GOT3 (cell line): ENCODE measurements at places on chromosomes 12 and 14.

- DNase-seq, result no peak
Measured at GRCh38 chr14:30078811-30079402, 151.3 kb upstream of the PRKD1 start.

GRCh38 chr14:32480337-32480736, 151.2 kb downstream of the AKAP6 start:
- no peak for DNase-seq

GRCh38 chr14:101595887-101596721, 34.8 kb downstream of the DIO3 start:
- no peak for DNase-seq

GRCh38 chr12:118357257-118358007, 15.3 kb downstream of the TAOK3 start:
- DNase-seq, result no peak

- DNase-seq, result no peak
Measured at GRCh38 chr14:85960756-85961155, 430.8 kb downstream of the FLRT2 start.

- no peak for DNase-seq
Measured at GRCh38 chr14:67483579-67484285, 4.8 kb downstream of the TMEM229B start.

GRCh38 chr12:93430280-93430679, 11.5 kb downstream of the UBE2N start:
- DNase-seq, result no peak

DNA sequence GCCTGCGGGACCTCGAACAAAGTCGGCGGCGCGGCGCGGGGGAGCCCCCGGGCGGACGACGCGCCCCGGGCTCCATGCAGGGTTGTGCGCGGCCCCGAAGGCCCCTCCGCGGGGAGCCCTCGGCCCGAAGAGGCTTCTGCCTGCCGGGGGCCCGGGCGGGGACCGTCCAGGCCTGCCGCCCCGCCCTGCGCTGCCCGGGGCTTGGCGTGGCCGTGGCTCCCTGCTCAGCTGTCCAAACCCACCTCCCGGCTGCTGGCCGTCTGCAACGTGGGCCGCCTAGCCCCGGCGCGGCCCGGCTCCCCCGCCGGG, 670 bp downstream of the DYRK2 start:
- DNase-seq, result no peak

GRCh38 chr14:91127401-91127801, 13.5 kb downstream of the DGLUCY start:
- DNase-seq, result no peak

DNA sequence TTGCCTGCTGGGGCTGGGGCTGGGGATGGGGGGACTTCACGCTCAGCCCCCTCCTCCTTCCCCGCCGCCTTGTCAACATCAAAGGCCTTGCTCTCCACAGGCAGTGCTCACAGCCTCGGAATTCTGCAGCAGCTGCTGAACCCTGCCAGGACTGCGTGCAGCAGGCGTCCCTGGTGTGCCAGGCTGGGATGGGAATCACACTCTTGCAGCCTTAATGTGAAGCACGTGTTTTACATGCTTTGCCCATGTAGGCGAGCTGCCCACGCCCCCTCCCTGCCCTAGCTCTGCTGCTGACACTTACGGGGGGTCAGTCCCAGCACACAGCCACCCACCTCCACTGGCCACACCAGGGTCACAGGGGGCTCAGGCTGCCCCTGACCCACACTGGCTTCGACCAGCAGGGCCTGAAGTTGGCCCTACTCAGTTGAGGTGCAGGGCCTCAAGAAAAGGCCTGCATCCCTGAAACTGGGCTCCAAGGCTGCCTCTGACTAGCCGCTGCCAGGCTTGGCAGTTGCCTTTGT, 276.2 kb upstream of the RTL1 start:
- DNase-seq, result no peak

DNA sequence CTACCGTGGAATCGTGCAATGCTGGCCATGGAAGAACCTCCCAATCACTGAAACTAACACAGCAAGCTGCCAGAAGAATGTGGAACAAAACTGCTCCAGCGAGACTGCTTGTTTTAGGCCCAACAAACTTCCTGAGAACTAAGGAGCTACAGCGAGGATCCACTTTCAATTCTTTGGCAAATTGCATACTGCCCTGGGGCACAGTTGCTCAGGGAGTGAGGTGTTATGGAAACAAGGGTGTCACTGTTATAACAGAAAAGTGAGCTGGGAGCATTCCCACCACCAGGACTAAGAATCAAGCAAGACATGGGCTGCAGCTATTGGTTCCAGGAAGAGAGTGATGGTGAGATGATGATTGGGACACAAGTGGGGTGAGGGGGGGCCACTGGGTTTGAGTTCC, 1606.1 kb upstream of the FLRT2 start:
- DNase-seq, result no peak

- DNase-seq, result no peak
Measured at GRCh38 chr12:27330846-27331245, 1.8 kb upstream of the BMAL2 start.

- no peak for DNase-seq
Measured at GRCh38 chr12:131331148-131331750, 377.5 kb downstream of the ADGRD1 start.

DNA sequence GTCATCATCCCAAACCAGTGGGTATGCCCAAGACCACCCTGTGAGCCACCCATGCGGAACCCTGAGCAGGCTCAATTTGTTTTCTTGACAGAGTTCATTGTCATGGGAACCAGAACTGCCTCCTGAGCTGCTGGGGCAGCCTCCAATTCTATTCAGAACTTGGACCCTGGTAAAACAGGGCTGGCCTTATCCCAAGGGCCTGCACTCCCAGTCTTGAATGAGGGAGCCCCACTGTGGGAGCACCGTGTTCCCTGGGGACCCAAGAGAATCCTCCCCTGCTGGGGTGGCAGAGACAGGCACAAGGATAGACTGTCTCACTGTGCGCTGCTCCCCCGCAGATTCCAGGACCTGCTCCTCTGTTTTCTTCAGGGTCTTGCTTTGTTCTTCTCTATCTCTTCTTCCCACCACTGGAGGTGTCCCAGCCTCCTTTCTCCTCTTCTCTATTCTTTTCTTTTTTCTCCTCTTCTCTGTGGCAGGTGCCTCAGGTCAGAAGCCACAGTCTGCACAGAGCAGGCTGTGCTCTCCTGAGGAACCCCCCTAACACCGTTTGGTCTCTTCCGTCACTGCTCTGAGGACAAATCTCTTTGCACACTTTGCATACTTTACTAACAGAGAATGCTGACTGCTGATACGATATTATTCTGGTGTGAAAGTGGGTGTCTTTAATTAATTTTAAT, 31.2 kb upstream of the CHPT1 start:
- no peak for DNase-seq

DNA sequence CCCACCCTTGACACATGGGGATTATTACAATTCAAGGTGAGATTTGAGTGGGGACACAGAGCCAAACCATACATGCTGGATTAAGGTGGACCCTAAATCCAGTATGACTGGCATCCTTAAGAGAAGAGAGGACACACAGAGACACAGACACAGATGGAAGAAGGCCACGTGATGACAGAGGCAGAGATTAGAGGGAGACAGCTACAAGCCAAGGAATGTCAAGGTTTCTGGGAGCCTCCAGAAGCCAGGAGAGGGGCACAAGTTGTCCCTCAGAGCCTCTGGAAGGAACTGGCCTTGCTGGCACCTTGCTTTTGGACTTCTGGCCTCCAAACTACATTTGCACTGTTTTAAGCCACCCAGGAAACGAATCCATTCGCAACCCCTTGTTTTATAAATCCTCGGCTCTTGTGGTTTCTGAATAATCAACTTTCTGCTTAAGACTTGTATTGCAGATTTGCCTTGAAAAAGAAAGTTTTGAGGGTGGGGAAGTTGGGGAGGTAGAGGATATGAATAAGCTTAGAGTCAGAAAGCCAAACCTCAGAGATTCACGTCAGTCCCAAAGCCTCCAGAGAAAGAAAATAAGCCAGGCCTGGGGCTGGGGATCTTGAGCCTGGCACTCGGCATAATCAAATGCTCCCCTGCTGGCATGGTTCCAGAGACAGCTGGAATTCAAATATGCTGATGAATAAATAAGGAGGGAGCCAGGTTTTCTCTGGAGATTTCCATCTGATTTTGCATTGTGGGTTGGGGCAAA, 224.2 kb upstream of the PWP1 start:
- DNase-seq, result no peak

GRCh38 chr14:71060825-71061455, 153.7 kb downstream of the PCNX1 start:
- DNase-seq, result no peak

- DNase-seq, result no peak
Measured at GRCh38 chr14:72796935-72797334, 97.0 kb downstream of the DPF3 start.

DNA sequence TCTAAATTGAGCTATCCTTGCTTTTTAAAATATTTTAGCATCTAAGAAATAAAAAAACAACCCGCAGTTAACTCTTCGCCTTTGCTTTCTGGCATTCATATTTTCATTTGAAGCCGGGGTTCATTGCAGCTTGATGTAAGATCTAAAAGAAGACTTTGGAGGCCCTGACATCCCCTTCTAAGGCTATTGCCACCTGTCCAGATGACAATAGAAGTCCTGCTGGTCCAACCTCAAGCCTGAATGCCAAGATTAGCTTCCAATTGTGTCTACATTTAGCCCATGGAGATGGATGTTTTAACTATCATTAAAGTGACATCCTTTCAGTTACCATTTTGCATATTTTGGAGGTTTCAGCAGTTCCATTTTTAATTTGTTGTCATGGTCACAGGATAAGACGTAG, 51.6 kb upstream of the ATP2A2 start:
- DNase-seq, result no peak
